Activated naive CD4-positive, alpha-beta T cell treated with anti-CD3 and anti-CD28 coated beads, Interleukin-2, amount 50 U/mL, for 72 hours (primary cell): ENCODE measurements at places on chromosomes 5 and 9.

DNA sequence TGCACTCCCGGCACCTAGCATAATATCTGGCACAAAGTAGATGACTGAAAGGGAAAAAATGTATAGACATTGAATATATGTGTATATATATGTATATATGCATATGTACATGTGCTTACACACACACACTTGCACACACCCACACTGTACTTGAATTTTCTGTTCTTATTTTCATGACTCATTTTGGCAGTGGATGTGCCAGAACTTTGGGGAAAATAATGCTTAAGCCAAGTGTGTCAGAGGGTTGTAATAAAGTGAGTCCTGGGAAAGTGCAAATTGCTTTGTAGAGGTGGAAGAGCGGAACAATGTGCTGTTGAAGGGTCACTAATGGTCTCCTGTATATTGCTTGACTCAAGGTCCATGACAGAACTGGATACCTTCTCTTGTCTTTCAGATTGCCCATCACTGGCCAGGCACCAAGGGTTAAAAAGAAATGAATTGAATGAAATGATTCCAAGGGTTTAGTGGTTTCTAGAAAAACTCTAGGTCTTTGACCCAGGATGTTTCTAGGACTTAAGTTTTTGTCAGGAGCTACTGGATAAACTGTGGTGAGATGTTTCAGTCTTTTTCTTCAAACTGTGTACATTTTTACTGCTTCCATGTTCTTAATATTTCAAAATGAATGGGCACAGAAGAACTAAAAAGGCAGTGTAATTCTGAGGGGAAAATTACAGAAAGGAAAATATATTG, 129.9 kb upstream of the MOCS2 start:
- DNase-seq = no peak

DNA sequence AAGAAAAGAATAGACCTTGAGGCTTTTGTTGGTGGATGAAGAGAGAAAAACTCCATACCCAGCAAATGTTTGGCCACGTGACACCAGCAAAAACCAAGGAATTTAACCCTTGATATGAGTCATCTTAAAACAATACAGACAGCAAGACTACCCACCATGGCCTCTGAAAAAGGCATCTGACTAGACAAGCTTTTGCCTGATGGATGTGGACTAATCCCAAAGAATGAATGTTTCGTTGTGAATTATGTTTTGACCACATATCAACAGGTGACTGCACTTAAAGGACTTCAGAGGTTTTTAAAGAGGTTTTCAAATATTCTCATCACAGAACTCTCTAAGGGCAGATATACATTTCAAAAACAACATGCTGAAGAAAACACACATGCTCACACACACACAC, 33.0 kb upstream of the SLC1A3 start:
- DNase-seq = no peak

DNA sequence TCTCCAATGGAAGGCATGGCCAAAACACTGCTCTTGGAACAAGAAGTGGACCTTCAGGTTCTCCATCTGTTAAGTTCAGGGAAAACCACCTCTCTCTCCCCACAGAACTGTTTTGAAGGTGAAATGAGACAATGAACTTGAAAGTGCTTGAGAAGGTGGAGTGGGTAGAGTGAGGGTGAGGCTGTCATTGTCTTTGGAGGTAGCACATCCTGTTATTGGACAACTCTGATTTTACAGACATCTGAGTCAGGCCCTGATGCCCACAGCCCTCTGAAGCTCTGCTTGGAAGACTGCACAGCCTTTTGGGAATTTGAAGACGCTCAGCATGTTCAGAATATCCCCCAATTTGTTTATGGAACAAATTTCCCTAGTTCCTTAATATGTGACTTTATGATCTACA, 27.6 kb upstream of the TEX48 start:
- no peak for DNase-seq

GRCh38 chr5:68316469-68316868, 100.9 kb downstream of the PIK3R1 start:
- DNase-seq = no peak

GRCh38 chr5:93404246-93404645, 176.8 kb downstream of the NR2F1-AS1 start:
- DNase-seq = no peak

- DNase-seq = no peak
These were observed 161.9 kb upstream of the GAS1 start for GRCh38 chr9:87109231-87109631.

DNA sequence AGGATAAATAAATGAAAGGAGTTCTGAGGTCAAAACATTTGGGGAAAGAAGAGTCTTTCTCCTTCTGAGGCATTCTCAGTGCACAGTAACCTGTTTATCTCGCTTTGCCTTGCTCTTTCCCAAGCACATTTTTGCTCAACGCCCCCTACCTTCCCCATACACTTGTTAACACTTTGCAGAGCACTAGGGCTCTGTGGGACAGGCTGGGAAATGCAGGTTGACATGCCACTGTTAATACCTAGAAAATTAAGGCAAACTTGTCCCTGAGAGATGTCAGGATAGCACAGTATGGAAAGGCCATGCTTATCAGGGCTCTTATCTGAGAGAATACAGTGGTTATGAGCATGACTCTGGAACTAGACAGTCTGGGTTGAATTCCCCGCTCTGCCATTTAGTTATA, 152.0 kb downstream of the DOCK8 start:
- DNase-seq = no peak

DNA sequence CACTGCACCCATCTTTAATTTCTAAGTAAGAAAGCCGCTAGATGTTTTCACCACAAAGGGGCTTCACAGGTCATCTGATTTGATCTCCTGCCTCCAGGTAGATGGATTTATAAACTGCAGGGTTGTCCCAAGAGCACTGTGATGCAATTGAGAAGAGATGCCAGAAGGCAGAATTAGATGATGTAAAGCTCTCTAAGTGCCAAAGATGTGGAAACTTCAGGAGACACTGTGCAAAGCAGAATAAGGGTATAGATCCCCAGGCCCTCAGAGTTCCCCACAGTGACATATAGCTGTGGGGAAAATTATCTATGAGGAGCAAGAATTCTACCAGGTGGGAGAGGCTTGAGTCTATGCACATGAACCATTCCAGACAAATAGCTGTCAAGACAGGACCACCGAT, 90.5 kb downstream of the FSTL4 start:
- DNase-seq = no peak

- DNase-seq = no peak
These were observed 24.3 kb upstream of the PRDM9 start for GRCh38 chr5:23483090-23483489.

DNA sequence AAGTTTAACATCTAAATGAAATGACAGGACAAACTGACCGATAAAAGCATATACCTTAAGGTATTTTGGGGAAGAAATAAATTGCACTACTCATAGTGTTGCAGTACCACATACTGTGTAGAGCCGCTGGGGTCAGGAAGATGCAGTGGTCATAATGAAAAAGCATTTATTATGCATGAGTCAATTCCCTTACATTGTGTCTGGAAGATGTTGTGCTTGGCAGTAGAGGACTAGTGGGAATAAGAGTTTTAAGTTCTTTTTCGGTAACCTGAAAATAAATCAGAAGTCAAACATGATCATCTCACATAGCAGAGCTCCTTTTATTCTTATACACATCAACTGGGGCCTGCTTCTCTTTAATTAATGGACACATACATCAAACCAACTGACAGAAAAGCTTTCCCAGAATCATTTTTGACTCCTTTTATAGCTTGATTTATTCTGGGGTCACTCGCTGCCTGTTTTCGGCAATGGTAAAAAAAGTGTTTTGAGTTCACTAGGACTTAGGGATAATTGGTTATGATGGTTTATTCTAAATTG, 262.5 kb upstream of the CHD1 start:
- DNase-seq = no peak

- DNase-seq = no peak
These were observed 32.4 kb downstream of the OSTF1 start for GRCh38 chr9:75120686-75121085.

GRCh38 chr5:160242145-160242544, 12.8 kb downstream of the FABP6 start:
- no peak for DNase-seq

- no peak for DNase-seq
These were observed 1834.5 kb downstream of the EFNA5 start for GRCh38 chr5:105836268-105836667.

- DNase-seq = no peak
These were observed 125.0 kb upstream of the STC2 start for GRCh38 chr5:173453167-173453566.

GRCh38 chr5:116576053-116576713, 1.6 kb upstream of the SEMA6A start:
- DNase-seq = peak; percentile 69

DNA sequence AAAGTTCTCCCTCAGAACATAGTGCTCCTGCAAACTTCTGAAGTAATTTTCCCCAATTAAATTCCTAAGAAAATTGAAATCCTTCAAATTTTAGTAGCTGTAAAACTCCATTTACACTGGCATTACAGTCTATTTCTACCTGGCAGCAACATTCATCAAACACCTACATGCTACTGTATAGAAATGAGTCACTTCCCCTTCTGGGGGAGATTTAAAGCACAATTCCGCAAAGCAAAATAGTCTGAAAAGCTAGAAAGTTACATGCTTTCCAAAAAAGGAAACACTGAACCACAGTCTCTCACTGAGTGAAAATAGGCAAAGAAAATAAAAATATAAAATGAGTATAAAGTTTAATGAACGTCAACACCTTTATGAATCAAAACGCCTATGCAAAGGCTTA, 43.3 kb downstream of the MCTP1 start:
- no peak for DNase-seq

GRCh38 chr9:130938652-130939404, at the start of gene FIBCD1:
Gene FIBCD1 (minus strand): TSS chr9:130939247. CDS start chr9:130938607, 640 bp downstream.
- DNase-seq = no peak

DNA sequence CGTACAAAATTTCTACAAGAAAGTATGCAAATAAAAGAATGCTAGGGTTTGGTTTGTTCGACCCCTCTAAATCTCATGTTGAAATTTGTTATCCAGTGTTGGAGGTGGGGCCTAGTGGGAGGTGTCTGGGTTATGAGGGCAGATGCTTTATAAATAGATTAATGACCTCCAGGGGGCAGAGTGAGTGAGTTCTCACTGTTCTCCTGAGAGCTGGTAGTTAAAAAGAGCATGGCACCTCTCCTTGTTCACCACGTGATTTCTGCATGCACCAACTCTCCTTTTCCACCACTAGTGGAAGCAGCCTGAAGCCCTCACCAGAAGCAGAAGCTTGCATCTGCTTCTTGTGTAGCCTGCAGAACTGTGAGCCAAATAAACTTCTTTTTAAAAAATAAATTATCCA, 50.4 kb upstream of the FAM170A start:
- DNase-seq = no peak

- no peak for DNase-seq
These were observed 219.3 kb downstream of the KCNN2 start for GRCh38 chr5:114581136-114581535.

- peak; percentile 71 for DNase-seq
These were observed 5.3 kb upstream of the TJP2 start for GRCh38 chr9:69168709-69169217.

DNA sequence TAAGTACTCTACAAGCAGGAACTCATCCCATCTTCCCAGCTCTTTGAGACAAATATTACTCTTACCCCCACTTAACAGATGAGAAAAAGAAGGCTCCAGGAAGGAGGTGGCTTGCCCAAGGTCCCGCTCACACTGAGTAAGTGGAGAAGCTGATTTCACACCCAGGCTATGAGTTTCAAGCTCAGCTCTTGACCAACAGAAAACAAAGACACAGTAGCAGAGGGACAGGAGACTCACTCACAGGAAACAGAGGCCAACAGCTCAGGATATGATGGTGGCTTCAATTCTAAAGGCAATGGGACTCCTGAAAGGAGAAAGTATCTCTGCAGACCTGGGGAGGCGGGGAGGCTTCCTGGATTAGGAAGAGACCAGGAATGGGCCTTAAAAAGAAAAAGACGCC, 6.7 kb upstream of the TCF7 start:
- DNase-seq = no peak

DNA sequence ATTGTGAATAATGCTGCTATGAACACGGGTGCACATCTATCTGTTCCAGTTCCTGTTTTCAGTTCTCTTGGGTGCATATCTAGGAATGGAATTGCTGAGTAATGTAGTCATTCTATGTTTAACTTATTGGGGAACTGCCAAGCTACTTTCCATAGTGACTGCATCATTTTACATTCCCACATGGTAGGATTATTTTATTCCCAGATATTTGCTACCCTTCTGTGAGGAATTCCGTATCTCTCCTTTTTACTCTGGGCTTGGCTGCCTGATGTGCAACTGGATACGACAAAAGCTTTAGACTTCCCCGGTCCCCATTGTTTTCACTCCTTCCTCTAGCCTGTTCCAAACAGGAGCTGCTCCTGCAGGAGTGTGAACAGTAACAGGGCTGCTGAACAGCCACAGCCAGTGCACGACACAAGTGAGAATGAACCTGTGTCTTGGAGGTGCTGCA, 7.2 kb downstream of the TAS2R1 start:
- DNase-seq = no peak

DNA sequence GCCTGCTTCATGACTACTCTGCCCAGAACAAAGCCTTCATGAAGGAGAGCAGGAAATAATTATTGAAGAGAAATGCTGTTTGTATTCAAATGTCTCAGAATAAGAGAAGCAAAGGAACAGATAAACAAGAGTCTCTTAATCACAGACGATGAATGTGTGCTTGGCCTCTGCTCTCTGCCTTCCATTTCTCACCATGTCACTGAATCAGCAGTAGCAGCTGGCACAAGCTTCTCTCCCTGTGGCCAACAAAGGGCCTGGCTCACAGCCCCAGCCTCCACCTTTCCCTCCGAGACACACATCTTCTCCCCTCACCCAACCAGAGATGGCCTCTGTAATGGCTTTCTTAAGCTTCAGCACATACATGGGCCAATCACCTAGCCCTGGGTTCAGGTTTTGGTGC, 128.1 kb upstream of the SLIT3 start:
- DNase-seq = no peak

- DNase-seq = no peak
These were observed 427.1 kb downstream of the PRELID2 start for GRCh38 chr5:145408048-145408341.

GRCh38 chr5:143002459-143003327, 232.5 kb downstream of the ARHGAP26 start:
- no peak for DNase-seq

GRCh38 chr5:28648108-28648507, 1609.7 kb upstream of the CDH9 start:
- no peak for DNase-seq

- no peak for DNase-seq
These were observed 1.1 kb downstream of the CYFIP2 start for GRCh38 chr5:157267025-157267424.

- peak; percentile 39 for DNase-seq
These were observed 579 bp downstream of the SLC12A7 start for GRCh38 chr5:1111241-1111726.

- DNase-seq = no peak
These were observed 235.6 kb downstream of the ELAVL2 start for GRCh38 chr9:23590276-23591000.

GRCh38 chr9:84966876-84967830, 297.6 kb downstream of the NTRK2 start:
- no peak for DNase-seq

DNA sequence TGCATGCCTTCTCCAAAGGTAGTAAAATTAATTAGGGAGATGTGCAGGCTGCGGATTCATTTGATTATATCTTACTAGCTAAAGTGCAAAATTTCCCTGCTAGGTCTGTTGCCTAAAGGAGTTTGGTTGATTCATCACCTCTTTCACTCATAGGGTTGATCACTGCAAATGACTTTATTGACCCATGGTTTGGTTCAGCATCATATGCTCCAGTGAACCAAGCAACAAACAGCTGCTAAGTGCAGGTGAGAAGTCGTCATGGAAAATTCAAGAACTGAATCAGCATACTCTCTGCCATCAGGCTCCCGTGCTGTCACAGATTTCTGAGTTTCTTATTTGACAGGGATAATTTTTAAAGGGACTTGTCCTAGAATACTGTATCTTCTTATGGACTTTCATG, 571.8 kb upstream of the CDH18 start:
- no peak for DNase-seq

GRCh38 chr9:131608493-131609037, 63.2 kb downstream of the PRRT1B start:
- no peak for DNase-seq
